ENCODE measurements at places on chromosomes 1 and 21.

DNA sequence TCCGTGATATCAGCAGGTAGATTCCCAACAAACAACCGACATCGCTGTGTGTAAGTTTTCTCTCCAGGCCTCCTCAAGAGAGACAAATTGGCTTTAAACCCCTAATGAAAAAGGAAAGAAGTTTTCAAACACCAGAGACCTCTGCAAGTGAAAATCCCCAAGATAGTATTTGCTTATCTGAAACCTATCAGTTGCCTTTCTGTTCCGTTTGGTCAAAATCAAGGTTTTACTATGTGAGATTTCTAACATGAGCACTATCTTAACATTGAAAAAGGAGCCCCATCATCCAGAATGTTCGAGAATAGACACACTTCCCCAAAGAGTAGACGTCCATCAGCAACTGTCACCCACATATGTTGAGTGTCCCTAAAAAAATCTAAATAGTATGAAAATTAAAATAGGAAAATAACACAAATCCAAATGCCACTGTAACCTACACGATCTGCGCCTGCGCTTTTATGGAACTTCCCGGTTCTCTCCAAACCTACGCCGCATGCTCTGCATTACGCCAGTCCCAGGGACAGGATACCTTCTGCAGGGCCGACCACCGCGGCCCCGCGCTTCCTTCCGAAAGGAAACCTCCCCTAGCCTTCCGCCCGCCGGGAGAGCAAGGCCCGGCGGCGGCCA, 1.4 kb downstream of the SFPQ start:
- H3K27ac ChIP-seq: peak overlapping the region; percentile 78
- peaks cover 12% of the 10 kb centered on the region for H3K4me1 ChIP-seq
- H3K27me3 ChIP-seq: no peaks in the 10 kb centered on the region
- H3K4me3 ChIP-seq: peak overlapping the region; percentile 96
- no peak for DNase-seq
- peaks cover 53% of the 10 kb centered on the region for H3K36me3 ChIP-seq

GRCh38 chr1:164664127-164664526, 105.1 kb downstream of the PBX1 start:
- no peak overlapping the region for H3K27ac ChIP-seq
- H3K4me1 ChIP-seq: peaks cover 11% of the 10 kb centered on the region
- no peaks in the 10 kb centered on the region for H3K27me3 ChIP-seq
- H3K4me3 ChIP-seq: no peak overlapping the region
- no peak for DNase-seq

DNA sequence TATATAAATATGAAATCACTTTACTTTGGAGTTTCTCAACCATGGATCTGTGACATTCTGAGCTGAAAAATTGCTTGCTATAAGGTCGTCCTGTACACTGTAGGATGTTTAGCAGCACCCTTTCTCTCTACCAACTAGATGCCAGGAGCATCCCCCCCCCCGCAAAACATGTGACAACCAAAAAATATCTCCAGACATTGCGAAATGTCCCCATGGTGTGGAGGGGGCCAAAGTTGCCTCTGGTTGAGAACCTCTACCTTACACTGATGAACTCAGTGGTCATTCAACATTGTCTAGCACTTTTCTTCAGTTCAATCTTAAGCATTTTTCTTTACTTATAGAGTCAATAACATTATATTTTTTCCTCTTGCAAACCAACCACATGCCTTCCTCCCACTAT, 9.2 kb downstream of the FASLG start:
- no peak overlapping the region for H3K27ac ChIP-seq
- H3K4me1 ChIP-seq: peaks cover 4% of the 10 kb centered on the region
- no peak for DNase-seq
- H3K27me3 ChIP-seq: no peaks in the 10 kb centered on the region
- no peaks in the 10 kb centered on the region for H3K36me3 ChIP-seq

GRCh38 chr1:231446138-231446537, 24.1 kb upstream of the EGLN1 start:
- H3K27me3 ChIP-seq: no peaks in the 10 kb centered on the region
- H3K4me1 ChIP-seq: no peaks in the 10 kb centered on the region
- no peaks in the 10 kb centered on the region for H3K36me3 ChIP-seq
- no peak overlapping the region for H3K4me3 ChIP-seq

- no peaks in the 10 kb centered on the region for H3K4me1 ChIP-seq
- no peak overlapping the region for H3K4me3 ChIP-seq
- H3K36me3 ChIP-seq: no peaks in the 10 kb centered on the region
- no peaks in the 10 kb centered on the region for H3K27me3 ChIP-seq
Observed at GRCh38 chr1:160047111-160047991, 15.6 kb upstream of the PIGM start.

DNA sequence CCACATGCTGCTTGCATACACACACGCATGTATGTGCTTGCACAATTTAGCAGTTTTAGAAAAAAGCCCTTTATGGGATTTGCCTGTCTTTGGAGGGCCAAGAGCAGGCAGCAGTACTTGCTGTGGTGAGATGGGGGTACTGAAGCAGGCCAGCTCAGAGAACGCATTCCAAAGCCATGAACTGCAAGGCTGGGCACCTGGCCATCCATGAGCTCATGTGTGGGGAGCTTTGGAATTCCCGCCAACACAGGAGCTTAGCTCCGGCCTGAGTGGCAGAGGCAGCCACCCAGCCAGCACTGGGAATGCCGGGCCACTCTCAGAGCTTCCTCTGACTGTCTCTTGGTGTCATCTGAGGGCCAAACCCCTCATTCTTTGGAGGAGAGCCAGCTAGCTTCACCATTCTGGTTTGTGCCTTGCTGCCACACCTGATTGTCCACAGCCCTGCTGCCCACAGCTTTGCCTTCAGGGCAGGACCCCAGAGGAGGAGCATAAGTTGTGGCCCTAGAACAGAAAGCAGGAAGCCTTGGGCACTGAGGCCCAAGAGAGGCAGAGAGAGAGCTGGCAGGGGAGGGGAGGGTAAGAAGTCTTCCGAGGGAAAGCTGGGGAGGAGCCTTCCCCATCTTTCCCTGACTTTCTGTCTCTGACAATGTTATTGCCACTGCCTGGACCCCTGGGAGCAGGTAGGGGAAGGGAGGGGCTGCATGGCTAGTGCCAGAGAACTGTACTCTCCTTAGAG, 92.1 kb upstream of the POU3F1 start:
- H3K4me1 ChIP-seq: peaks cover 22% of the 10 kb centered on the region
- H3K27ac ChIP-seq: peak overlapping the region; percentile 60
- no peak overlapping the region for H3K4me3 ChIP-seq
- DNase-seq: peak; percentile 95
- H3K36me3 ChIP-seq: no peaks in the 10 kb centered on the region
- H3K27me3 ChIP-seq: no peaks in the 10 kb centered on the region

- no peaks in the 10 kb centered on the region for H3K4me1 ChIP-seq
- H3K4me3 ChIP-seq: no peak overlapping the region
- H3K27me3 ChIP-seq: no peaks in the 10 kb centered on the region
- no peaks in the 10 kb centered on the region for H3K36me3 ChIP-seq
Observed at GRCh38 chr1:41791667-41792484, 126.8 kb downstream of the HIVEP3 start.

DNA sequence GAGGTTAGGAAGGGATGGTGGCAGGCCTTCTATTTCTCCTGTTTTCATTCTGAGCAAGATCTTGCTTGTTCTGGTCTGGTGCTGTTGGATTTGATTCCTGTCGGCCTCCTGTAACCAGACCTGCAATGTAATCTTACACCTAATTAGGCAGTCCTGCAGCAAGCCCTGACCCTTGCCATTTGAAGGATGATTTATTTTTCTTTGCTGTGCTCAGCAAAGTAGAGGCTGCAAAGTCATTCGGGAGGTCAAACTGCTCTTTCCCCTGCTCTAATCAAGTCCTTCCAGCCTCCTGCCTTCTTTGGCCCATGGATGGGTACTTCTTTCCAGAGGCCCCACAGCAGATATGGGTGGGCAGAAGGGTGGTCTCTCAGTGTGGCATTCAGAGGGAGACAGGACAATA, 417.7 kb upstream of the USP24 start:
- H3K27me3 ChIP-seq: no peaks in the 10 kb centered on the region
- DNase-seq: no peak
- H3K36me3 ChIP-seq: no peaks in the 10 kb centered on the region
- peaks cover 26% of the 10 kb centered on the region for H3K4me1 ChIP-seq

- H3K27me3 ChIP-seq: peaks cover 97% of the 10 kb centered on the region
- H3K36me3 ChIP-seq: no peaks in the 10 kb centered on the region
Observed at GRCh38 chr21:33022489-33022827, 3.3 kb upstream of the OLIG2 start.

DNA sequence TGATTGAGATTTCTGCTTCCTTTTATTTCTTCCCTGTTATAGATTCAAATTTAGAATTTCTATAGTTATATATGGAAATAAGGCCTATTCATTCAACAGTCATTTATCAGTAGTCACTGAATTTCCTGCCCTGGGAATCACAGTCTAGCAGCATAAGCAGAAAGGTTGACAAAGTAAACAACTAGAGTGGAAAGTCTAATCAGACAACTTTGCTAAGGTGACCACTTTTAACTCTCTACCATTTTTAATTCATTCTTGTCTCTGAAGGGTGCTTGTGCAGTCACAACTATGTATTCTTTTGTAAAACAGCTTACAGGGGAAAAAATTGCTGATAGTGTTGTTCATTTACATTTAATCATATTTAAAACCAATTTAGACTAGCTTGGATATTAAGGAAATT, 66.1 kb upstream of the PLA2G4A start:
- H3K36me3 ChIP-seq: no peaks in the 10 kb centered on the region
- no peaks in the 10 kb centered on the region for H3K27me3 ChIP-seq
- H3K4me1 ChIP-seq: no peaks in the 10 kb centered on the region

- H3K36me3 ChIP-seq: no peaks in the 10 kb centered on the region
- H3K4me1 ChIP-seq: no peaks in the 10 kb centered on the region
- no peak for DNase-seq
- H3K27ac ChIP-seq: no peak overlapping the region
- no peak overlapping the region for H3K4me3 ChIP-seq
Observed at GRCh38 chr1:184366997-184367396, 19.8 kb upstream of the C1orf21 start.

DNA sequence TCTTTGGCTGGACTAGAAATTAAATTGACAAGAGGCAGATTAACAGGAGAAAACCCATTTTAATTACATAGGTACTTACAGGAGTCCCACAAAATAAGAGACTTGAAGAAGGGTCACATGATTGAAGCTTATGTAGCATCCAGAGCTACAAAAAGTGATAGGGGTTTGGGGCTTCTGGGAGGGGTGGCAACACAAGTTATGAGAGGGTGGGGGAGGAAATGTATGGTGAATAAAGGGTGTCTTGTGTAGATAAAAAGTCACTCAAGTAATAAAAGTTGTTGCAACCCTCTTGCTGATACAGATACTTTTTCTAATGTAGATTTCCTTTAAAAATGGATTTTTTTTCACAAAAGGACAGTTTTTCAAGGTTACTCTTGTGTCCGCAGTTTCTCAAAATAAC, 24.0 kb downstream of the USP25 start:
- no peak for DNase-seq
- H3K27me3 ChIP-seq: no peaks in the 10 kb centered on the region
- peaks cover 43% of the 10 kb centered on the region for H3K4me1 ChIP-seq
- peak overlapping the region; percentile 83 for H3K27ac ChIP-seq
- no peak overlapping the region for H3K4me3 ChIP-seq

DNA sequence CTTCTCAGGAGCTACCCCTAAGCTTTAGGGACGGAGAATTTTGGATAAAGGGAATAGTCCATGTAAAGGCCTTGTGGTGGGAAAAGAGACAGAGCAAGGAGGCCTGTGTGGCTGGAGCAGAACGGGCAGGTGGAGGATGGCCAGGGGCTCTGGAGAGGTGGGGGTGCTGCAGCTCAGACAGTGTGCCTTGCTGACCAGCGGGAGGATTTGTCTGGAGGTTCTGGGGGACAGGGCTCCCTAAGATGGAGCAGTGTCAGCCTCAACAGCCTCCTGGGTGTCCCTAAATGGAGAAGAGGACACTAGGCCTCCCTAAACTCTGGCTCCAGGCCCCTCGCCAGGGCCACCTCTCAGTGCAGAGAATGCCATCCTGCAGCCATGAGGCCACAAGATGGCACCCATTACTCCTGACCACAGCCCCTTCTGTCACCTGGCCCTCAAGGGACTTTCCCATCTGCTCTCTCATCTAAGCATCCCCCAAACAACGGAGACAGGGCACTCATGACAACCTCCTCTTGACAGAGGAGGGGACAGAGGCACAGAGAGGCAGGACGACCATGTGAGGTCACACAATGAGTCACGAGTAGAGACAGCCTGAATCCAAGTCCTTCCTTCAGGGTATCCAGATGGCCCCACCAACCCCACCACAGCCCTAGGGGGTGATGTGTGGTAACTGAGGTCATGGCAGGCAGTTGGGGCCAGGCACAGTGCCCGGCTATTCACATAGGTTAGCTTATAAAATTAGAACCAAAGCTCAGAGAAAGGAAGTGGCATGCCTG, 94.7 kb downstream of the DMRTB1 start:
- H3K36me3 ChIP-seq: no peaks in the 10 kb centered on the region
- peak; percentile 26 for DNase-seq
- no peak overlapping the region for H3K4me3 ChIP-seq
- H3K27ac ChIP-seq: no peak overlapping the region

GRCh38 chr1:185895208-185895900, 161.2 kb downstream of the HMCN1 start:
- H3K36me3 ChIP-seq: no peaks in the 10 kb centered on the region
- no peak overlapping the region for H3K27ac ChIP-seq
- H3K27me3 ChIP-seq: no peaks in the 10 kb centered on the region
- no peak for DNase-seq
- H3K4me3 ChIP-seq: no peak overlapping the region
- H3K4me1 ChIP-seq: no peaks in the 10 kb centered on the region

- no peaks in the 10 kb centered on the region for H3K4me1 ChIP-seq
- no peak for DNase-seq
- no peaks in the 10 kb centered on the region for H3K27me3 ChIP-seq
- H3K4me3 ChIP-seq: no peak overlapping the region
- H3K27ac ChIP-seq: no peak overlapping the region
- H3K36me3 ChIP-seq: no peaks in the 10 kb centered on the region
Observed at GRCh38 chr1:109768335-109768650, 4.6 kb upstream of the EPS8L3 start.

GRCh38 chr1:53401813-53402745, 57.1 kb upstream of the DMRTB1 start:
- H3K36me3 ChIP-seq: no peaks in the 10 kb centered on the region
- H3K4me3 ChIP-seq: no peak overlapping the region
- no peaks in the 10 kb centered on the region for H3K4me1 ChIP-seq
- no peak overlapping the region for H3K27ac ChIP-seq
- DNase-seq: no peak
- H3K27me3 ChIP-seq: peaks cover 8% of the 10 kb centered on the region

DNA sequence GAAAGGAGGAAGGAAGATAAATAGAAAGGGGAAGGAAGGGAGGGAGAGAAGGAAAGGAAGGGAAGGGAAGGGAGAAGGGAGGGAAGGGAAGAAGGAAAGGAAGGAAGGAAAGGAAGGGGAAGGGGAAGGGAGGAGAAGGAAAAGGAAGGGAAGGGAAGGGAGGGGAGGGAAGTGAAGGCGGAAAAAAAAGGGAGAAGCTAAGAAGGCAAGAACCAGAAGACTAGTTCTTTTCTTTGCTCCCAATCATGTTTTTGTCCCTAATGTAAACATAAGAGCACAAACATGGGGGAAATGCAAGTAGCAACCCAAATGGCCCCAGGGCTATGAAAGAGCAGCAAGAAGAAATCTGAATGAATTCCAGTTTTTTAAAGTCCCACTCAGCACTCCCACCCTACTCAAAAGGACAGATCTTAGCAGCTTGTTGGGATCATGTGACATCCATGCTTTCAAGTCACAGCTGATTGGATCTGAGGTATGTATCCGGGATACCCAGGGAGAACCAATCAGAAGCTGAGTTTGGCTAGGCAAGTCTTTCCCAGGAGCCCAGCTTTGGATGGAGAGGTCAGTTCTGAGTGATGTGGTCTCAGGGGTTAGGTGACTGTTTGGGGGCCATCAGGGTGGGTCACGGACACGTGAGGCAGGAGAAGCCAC, 24.2 kb upstream of the FHAD1 start:
- no peak overlapping the region for H3K4me3 ChIP-seq
- no peaks in the 10 kb centered on the region for H3K27me3 ChIP-seq
- no peaks in the 10 kb centered on the region for H3K4me1 ChIP-seq
- no peak overlapping the region for H3K27ac ChIP-seq
- no peak for DNase-seq
- H3K36me3 ChIP-seq: peaks cover 14% of the 10 kb centered on the region

All from RWPE2 (cell line).